ENCODE measurements at places on chromosomes 4 and X.

DNA sequence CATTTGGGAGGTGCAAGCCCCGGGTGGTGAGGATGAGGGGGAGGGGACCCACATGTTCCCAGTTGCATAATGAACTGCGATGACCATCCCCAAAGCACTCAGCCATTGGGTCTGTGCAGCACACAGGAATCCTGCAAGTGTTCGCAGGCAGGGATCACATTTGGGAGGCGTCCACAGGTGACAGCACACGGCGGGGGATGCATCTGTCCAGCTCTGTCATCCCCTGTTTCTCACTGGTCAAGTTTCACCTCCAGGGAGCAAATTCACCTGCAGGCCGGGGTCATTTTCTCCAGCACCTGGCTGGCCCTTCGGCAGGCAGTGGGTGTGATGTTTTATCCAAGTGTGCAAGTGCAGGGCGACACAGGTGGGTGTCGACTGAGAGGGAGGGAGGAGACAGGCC, 33.3 kb upstream of the SORCS2 start:
- DNase-seq = no peak

GRCh38 chr4:80173841-80174240, 23.5 kb upstream of the PRDM8 start:
- DNase-seq = peak; percentile 18

DNA sequence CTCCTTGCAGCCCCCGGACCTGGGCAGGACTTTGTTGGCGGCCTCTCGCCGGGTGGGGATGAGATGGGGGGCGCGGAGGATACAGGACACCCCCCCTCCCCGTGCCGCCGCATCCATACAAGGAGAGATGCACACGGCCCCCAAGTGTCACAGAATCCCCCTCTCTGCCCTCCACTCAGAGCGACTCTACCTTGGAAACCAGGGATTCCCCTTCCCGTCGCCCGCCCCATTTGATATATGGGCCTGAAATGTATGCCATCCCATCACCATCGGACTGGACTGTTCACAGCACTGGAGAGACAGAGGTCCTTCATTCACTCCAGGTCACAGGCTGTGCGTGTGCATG, 426 bp downstream of the PORCN start:
- no peak for DNase-seq

- DNase-seq = no peak
Observed at GRCh38 chrX:48839686-48840085, 4.3 kb upstream of the PCSK1N start.

GRCh38 chr4:164081371-164081770, 586.9 kb downstream of the TMA16 start:
- DNase-seq = no peak

- DNase-seq = no peak
Observed at GRCh38 chr4:152352215-152352614, 183.7 kb downstream of the FBXW7 start.

- DNase-seq = no peak
Observed at GRCh38 chr4:108965016-108965415, 202.2 kb upstream of the ETNPPL start.

GRCh38 chr4:140122891-140123290, 31.1 kb downstream of the MAML3 start:
- DNase-seq = no peak

DNA sequence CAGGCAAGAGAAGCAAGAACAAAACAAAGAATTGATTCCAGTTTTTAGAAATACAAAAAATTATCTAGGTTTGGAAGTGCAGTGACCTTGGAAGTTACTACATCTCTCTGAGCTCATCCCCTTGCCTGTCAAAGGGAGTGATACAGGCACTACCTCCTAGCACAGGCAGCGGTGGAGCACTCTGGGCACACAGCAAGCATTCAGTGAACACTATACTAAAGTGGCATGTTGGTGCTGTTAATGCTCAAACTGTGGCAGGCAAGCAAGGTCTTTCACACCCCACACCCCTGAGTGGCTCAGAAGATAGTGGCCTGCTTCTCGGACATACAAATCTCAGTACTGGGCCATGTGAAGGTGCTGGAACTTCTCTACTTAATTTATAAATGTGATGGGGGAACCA, 51.2 kb downstream of the DRD5 start:
- DNase-seq = no peak

- DNase-seq = no peak
Observed at GRCh38 chrX:66004928-66005829, 34.7 kb downstream of the VSIG4 start.

DNA sequence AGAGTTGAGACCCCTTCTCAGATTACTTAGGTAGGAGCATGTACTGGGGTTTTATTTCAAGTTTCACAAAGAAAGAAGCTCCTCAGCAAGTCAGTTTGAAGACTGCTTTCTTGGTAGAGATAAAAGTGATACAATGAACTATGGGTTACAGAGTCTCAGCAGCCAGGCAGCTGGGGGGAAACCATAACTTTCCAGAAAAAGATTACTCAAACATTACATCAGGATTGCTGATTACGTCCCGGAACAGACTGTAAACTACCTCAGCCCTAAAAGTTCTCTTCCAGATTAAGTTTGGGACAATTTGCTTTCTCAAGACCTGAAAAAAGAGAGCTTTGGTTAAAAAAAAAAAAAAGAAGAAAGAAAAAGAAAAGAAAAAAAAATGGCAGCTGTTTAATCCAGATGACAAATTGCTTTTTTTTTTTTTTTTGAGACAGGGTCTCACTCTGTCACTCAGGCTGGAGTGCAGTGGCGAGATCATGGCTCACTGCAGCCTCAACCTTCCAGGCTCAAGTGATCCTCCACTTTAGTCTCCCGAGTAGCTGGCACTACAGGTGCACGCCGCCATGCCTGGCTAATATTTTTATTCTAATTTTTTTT, 16.6 kb downstream of the SAT1 start:
- no peak for DNase-seq
